ENCODE measurements at places on chromosomes 2 and 18. TPM values are rescaled to one million over a fixed set of nuclear protein-coding genes. Genes with fewer than 3 reads are reported as not detected.

The GALR1 gene
- total RNA-seq: not detected

The SCN1A gene
- total RNA-seq: not detected

The SLC23A3 gene
- 0.64 TPM for total RNA-seq

The CDK15 gene
- total RNA-seq: 0.12 TPM

The OSBPL6 gene
- total RNA-seq: 6.5 TPM

The HS6ST1 gene
- total RNA-seq: 30.8 TPM

The CNNM3 gene
- total RNA-seq: 6.1 TPM

The RGPD3 gene
- total RNA-seq: 0.04 TPM

The NPPC gene
- total RNA-seq: 2.1 TPM

The KANSL1L gene
- total RNA-seq: 6.4 TPM

The MXD1 gene
- 155 TPM for total RNA-seq

The ALPG gene
- total RNA-seq: not detected

The SERPINB12 gene
- 0.60 TPM for total RNA-seq

The ARHGEF33 gene
- total RNA-seq: not detected

The LIMS2 gene
- 6.0 TPM for total RNA-seq

The PAX8 gene
- total RNA-seq: 6.1 TPM

The ERFE gene
- total RNA-seq: 0.44 TPM

The MEIS1 gene
- total RNA-seq: 31.8 TPM

All from esophagus mucosa (tissue), 1 donor.